ENCODE measurements at places on chromosomes 16 and 17.
A peak's percentile ranks its signal among the peaks of the same experiment; 100 is the strongest.

DNA sequence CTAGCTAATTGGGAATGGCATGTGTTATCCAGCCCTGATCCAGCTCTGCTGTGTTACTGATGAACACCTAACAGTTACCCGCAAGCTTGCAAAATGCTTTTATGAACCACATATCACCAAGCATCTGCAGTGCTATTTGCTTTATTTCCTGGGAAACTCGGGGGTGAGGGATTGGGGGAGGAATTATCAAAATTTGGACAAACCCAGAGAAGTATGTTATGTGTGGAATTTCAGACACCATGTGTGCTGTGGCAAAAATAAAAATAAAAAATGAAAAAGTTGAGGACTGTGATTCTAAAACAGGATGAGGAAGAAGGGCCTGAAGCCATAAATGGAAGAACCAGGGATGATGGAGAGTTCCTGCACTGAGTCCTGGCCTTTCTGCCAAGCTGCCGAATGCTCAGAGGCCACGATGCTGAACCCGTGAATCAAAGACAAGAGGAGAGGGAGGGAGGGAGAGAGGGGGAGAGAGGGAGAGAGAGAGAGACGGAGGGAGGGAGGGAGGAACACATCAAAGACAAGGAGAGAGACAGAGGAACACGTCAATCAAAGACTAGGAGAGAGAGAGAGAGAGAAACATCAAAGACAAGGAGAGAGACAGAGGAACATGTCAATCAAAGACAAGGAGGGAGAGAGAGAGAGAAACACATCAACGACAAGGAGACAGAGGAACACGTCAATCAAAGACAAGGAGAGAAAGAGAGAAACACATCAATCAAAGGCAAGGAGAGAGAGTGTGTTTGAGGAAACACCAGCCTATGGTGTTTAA is 89.8 kb downstream of the MRM3 start:
- no peaks in the 10 kb centered on the region for H3K36me3 ChIP-seq
- H3K4me1 ChIP-seq: peaks cover 7% of the 10 kb centered on the region
- no peak overlapping the region for H3K4me3 ChIP-seq
- H3K27me3 ChIP-seq: no peaks in the 10 kb centered on the region
- no peak overlapping the region for H3K27ac ChIP-seq

DNA sequence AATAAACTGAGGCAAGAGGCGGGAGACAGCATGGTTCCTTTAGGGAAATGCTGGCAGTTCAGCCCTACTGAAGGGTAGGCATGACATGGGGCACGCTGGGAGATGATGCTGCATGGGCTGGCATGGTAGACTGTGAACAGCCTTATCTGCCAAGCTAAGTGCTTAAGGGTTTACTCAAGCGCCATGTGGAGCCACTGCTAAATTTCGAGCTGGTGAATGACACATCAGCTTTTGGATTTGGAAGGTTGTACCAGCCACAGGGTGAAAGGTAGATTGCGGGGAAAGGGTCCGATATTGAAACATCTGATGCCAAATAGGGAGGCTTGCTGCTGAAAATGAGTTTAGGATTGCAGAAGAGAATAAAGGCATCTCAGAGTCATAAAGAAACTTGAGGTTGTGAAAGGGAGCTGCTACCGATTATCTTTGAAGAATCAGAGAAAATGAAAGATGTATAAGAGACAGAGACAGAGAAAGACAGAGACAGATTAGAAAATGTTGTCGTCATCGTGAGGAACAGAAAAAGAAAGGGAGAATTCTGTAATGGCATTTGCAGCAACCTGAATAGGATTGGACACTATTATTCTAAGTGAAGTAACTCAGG is 16.3 kb downstream of the PIK3R5 start:
- no peak overlapping the region for H3K4me3 ChIP-seq
- H3K27ac ChIP-seq: no peak overlapping the region
- no peaks in the 10 kb centered on the region for H3K27me3 ChIP-seq
- H3K4me1 ChIP-seq: peaks cover 36% of the 10 kb centered on the region

DNA sequence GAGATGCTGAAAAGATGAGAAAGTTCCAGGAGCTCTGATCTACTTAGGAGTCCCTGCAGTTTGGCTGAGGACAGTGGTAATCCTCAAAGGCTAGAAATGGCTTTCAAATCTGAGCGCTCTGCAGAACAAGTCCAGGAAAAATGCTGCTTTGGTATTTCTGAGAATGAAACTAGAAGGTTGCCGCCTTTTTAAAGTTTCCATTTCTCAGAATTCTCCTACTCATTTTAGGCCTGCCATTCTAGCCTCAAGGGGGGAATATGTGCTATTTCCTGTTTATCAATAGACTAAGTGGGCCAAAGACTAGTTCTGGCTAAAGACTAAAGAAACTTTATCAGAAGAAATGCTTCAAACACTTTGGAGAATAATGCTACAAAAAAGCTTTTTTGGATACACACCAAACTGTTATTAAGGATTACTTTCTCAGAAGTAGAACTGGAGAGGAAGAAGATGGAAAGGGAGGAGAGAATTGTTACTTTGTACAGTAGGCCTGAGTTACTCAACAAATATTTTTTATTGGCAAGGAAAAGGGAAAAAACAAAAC is at the start of gene SLFN12L:
TSS of gene SLFN12L (minus strand) at position 78 of the 541 bp plus-strand sequence. CDS start 15,314 bp downstream, outside the sequence.
- H3K27ac ChIP-seq: no peak within 1 kb of the TSS
- no peak within 1 kb of the TSS for H3K4me3 ChIP-seq
- peaks cover 31% of the 10 kb centered on the region for H3K4me1 ChIP-seq
- H3K36me3 ChIP-seq: no peaks in the 10 kb centered on the region
- no peak for DNase-seq

GRCh38 chr16:6149031-6149430 is 1051.4 kb upstream of the EEF2KMT start:
- H3K27ac ChIP-seq: no peak overlapping the region
- H3K4me3 ChIP-seq: no peak overlapping the region

GRCh38 chr17:81459224-81459623 is 53.4 kb downstream of the ACTG1 start:
- H3K27ac ChIP-seq: no peak overlapping the region
- no peaks in the 10 kb centered on the region for H3K27me3 ChIP-seq
- peaks cover 58% of the 10 kb centered on the region for H3K36me3 ChIP-seq
- no peak for DNase-seq
- peaks cover 31% of the 10 kb centered on the region for H3K4me1 ChIP-seq

- H3K4me1 ChIP-seq: peaks cover 34% of the 10 kb centered on the region
- H3K36me3 ChIP-seq: no peaks in the 10 kb centered on the region
- DNase-seq: peak; percentile 20
- no peak overlapping the region for H3K4me3 ChIP-seq
- no peaks in the 10 kb centered on the region for H3K27me3 ChIP-seq
Observed at GRCh38 chr17:35052241-35052610, 11.3 kb downstream of the RFFL start.

DNA sequence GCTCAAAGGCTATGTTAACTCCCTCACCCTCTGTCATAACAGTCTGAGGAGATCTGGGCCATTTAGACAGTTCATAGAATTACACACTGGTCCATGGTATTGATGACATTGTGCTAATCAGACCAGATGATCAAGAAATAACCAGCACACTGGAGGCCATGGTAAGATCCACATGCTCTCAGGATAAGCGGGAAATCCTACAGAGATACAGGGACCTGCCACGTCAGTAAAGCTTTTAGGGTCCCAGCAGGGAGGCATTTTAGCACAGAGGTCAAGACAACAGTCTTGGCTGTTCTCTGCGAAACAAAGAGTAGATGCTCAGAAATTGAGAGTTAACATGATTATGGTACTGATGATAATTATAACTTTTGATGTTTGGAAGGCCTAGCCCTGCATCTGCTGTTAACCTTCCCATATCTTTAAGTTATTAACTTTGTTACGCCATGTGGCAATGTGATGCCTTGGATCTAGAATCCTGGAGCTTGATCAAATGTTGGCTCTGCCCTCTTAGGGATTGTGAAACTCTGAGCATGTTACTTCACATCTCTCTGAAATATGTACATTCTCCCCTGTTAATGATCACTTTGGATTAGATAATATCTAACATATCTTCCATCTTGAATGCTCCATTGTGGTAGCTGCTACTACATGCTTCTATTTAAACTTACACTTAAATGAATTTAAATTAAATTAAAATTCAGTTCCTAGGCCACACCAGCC is 172.0 kb upstream of the SOX9 start:
- no peak for DNase-seq
- H3K4me3 ChIP-seq: no peak overlapping the region
- no peaks in the 10 kb centered on the region for H3K36me3 ChIP-seq
- no peaks in the 10 kb centered on the region for H3K27me3 ChIP-seq
- no peak overlapping the region for H3K27ac ChIP-seq
- no peaks in the 10 kb centered on the region for H3K4me1 ChIP-seq

- H3K4me1 ChIP-seq: peaks cover 39% of the 10 kb centered on the region
- H3K27ac ChIP-seq: peak overlapping the region; percentile 85
- no peaks in the 10 kb centered on the region for H3K36me3 ChIP-seq
- DNase-seq: peak; percentile 73
- no peaks in the 10 kb centered on the region for H3K27me3 ChIP-seq
Observed at GRCh38 chr17:63549289-63549945, 860 bp upstream of the DCAF7 start.

DNA sequence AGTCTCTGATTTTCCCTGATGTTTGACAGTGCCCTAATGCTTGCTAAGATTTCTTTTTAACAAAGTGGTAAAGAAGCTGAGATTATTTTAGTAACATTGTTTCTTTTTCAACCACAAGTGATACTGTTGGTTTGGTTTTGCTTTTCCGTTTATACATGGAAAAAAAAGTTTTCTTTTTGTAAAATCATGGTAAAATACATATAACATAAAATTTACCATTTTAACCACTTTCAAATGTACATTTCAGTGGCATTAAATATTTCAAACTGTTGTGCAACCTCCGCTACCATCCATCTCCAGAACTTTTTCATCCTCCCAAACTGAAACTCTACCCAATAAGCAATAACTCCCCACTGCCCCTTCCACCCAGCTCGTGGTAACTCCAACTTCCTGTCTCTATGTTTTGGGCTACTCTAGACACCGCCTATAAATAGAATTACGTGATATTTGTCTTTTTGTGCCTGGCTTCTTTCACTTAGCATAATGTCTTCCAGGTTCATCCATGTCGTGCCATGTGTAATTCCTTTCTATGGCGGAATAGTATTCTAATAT is 4.6 kb downstream of the CIITA start:
- peaks cover 5% of the 10 kb centered on the region for H3K36me3 ChIP-seq
- no peaks in the 10 kb centered on the region for H3K27me3 ChIP-seq
- peak; percentile 59 for DNase-seq
- H3K4me1 ChIP-seq: peaks cover 88% of the 10 kb centered on the region

GRCh38 chr16:79600638-79601091 is at the start of gene MAF:
TSS of gene MAF (minus strand) at chr16:79600737. CDS start at chr16:79599902, 835 bp downstream.
- peak within 1 kb of the TSS; percentile 84 for H3K4me3 ChIP-seq
- peak; percentile 88 for DNase-seq
- H3K4me1 ChIP-seq: peaks cover 8% of the 10 kb centered on the region

DNA sequence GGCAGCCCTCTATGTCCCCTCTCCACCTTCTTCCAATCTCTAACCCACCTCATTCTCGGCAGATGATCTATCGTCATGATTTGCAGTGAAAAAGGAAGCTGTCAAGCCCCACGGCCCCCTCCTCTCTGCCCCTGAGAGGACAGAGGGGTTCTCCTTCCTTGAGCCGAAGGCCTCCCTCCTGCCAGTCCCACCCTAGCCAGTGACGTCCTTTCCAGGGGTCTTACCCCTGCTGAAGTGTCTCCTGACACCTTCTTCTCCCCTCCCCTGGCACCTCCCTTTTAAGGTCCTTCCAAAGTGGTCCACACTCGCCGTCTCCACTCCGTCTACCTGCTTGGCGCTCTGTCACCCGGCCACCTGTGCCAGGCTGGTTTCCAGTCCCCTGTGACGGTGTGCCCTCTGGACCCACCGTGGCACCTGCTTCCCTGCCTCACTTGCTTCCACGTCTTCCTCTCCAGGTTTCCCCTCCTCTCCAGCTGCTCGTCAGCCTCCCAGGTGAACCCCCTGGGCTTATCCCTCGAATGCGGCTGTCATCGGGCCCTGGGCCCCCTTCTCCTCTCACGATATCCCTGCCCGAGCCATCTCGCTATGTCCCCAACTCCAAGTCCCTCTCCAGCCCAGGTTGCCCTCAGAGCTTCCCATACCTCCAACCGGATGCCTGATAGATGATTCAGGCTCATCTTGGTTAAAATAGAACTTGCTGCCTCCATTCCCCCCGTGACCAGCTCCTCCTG is 5.7 kb downstream of the CCDC102A start:
- no peaks in the 10 kb centered on the region for H3K27me3 ChIP-seq
- H3K4me1 ChIP-seq: peaks cover 74% of the 10 kb centered on the region
- no peak for DNase-seq
- peaks cover 4% of the 10 kb centered on the region for H3K36me3 ChIP-seq
- H3K4me3 ChIP-seq: peak overlapping the region; percentile 11

DNA sequence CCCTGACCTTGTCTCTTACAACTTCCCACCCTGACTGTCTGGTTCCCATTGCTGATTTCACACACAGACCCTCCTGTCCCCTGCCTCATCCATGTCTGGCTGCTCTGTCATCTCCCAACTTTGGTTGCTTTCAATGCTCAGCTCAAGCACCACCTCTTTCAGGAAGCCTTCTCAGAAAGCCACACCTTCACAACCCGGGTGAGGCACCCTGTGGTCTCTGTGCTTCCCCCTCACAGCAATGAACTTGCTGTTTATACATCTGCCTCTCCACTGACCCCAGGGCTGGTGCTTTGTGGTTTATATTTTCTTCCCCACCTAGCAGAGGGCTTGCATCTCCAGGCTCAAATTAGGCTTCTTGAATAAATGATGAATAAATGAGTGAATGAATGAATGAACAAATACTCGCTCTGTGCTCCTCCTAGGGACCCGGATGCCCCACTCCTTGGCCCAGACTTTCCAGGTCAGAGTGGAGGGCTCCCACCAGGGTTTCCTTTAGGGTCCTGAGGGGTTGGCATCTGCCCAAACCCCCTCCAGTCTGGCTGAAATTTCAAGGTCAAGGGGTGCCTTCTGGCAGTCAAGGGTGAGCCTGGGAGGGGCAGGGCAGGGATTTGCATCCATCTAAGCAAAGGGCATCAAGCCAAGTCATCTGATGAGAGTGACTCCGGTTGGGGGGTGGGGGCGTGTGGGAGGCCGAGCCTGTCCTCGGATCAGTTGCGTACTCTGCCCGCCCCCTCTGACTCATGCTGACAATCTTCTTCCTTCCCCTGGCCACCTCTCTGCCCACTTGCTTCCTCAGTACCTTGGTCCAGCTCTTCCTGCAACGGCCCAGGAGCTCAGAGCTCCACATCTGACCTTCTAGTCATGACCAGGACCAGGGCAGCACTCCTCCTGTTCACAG is at the start of gene ITGAX:
TSS of gene ITGAX (plus strand) at position 783 of the 898 bp plus-strand sequence. CDS start at position 862, 79 bp downstream.
- H3K4me1 ChIP-seq: peaks cover 77% of the 10 kb centered on the region
- no peaks in the 10 kb centered on the region for H3K36me3 ChIP-seq
- peak; percentile 68 for DNase-seq
- H3K4me3 ChIP-seq: peak within 1 kb of the TSS; percentile 53
- H3K27me3 ChIP-seq: no peaks in the 10 kb centered on the region

- H3K36me3 ChIP-seq: no peaks in the 10 kb centered on the region
- peaks cover 2% of the 10 kb centered on the region for H3K4me1 ChIP-seq
- no peak overlapping the region for H3K27ac ChIP-seq
- no peak for DNase-seq
Observed at GRCh38 chr16:79278506-79278905, 322.0 kb downstream of the MAF start.
